Mesenteric fat pad (tissue), 1 donor: ENCODE measurements at places on chromosomes 16 and 17.

GRCh38 chr17:67260170-67260987 is 15.4 kb upstream of the HELZ start:
- peak; percentile 12 for DNase-seq

- DNase-seq = no peak
Observed at GRCh38 chr16:67518676-67519075, 10.0 kb upstream of the RIPOR1 start.

- DNase-seq = no peak
Observed at GRCh38 chr16:80125677-80126076, 415.1 kb upstream of the DYNLRB2 start.

- no peak for DNase-seq
Observed at GRCh38 chr16:1631230-1631629, 19.1 kb downstream of the CRAMP1 start.

DNA sequence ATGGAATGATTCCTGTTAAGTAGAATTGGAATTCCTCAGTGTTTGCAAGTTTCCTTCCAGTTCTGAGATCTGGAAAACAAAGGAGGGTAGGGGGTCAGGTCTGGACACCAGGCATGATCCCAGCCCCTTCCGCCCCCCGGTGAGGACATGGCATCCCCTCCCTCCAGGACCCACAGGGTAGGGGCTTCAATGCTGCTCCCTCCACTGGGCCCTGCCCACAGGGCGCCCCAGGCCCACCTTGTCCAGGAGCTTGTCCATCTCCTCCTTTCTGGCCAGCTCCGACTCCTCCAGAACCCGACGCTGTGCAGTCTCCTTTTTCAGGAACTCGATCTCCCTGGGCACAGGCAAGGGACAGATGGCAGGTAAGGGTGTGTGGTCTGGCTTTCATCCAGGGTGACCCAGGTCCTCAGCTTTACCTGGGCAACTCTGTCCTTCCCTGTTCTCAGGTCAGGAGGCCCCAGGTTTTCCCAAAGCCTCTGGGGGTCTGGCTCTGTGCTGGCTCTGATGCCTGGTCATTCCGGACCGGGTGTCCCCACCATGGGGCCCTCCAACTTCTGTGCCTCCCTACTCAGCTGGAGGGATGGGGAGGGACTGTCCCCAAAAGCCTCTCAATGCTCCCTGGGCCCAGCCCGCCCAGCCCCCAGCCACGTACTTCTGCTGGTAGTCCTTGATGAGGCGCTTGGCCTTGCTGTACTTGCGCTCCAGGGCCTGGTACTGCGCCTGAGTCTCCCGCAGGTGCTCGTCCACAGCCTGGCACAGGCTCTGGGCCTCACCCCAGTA is 5.5 kb upstream of the SAMD14 start:
- DNase-seq = no peak

DNA sequence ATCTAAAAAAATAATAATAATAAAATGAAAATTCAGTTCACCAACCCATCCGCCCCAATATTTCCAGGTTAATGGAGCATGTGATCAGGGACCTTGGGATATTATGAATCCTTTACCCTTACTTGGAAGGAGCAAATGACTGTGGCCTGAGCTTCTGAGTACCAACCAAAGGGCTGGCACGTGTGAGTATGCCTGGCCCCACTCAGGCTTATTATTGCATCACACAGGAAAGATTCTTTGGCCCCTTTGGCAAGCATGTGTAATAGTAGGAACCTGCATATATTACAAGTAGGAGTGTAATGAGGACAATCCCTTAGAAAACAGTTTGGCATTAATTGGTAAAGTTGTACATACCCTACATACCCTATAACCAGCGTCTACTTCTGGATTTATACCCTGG is 7.2 kb upstream of the C17orf78 start:
- DNase-seq = no peak

GRCh38 chr17:63780507-63780906 is 6.5 kb downstream of the DDX42 start:
- no peak for DNase-seq

- DNase-seq = no peak
Observed at GRCh38 chr17:70521821-70522256, 352.5 kb downstream of the KCNJ2 start.

DNA sequence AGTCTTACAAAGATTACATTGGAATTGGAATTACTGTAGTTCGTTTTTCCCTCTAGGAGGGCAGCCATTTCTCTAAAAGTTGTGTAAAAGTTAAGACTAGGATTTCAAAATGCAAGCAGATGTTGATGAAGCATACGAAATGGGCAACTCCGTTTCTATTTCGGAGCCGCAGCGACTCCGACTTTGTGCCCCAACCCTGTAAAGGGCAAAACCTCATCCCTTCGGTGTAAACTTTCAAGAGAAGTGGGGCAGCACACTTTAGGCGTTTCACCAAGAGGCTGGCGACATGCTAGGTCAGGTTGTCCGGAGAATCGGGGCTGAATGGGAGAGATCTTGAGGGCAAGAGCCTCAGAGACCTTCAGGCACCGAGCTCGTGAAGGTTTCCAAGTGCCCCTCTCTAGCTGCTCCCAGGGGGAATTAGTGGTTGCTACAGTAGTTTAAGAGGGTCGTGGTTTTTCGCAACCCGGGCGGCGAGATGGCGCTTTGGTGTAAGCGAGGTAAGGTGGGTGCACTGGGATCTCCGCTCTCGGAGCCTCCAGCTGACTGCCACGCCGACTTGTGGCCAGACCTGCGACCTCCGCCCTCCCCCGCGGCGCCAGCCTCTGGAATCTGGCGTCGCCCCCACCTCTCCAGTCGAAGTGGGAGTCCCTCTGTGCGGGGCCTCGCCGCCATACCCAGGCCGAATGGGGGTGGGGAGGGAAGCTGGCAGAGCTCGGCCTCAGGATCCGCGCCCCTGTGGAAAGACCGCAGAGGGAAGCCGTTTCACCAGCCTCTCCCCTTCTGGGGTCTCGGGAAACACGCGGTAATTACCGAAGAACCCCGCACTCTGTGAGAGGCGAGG is 1.0 kb upstream of the HEXIM2 start:
- DNase-seq = peak; percentile 91

GRCh38 chr16:89841275-89841674 is 13.0 kb downstream of the SPIRE2 start:
- DNase-seq = no peak

GRCh38 chr17:44906010-44906646 is 6.9 kb upstream of the EFTUD2 start:
- DNase-seq = peak; percentile 85

DNA sequence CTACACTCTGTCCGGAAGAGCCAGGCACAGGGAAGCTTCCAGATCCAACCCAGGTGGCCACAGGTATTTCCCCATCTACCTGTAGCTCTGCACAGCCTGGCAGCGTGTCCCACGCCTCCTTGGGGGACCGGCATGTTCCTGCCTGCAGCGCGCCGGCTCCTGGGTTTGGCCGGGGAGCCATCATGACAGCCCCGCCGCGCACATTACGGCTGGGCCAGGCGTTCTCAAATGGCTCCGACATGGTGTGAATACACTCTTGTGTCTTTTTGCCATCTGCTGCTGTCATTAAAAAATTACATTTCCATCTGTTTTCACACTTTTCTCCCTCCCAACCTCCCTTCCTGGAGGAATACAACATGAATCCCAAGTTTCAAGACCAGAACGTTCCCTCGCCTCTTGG is 8.0 kb upstream of the GINS2 start:
- no peak for DNase-seq

- no peak for DNase-seq
Observed at GRCh38 chr17:21592774-21593173, 99.5 kb upstream of the KCNJ18 start.

GRCh38 chr17:27612160-27612770 is 18.7 kb upstream of the LGALS9 start:
- DNase-seq = no peak

DNA sequence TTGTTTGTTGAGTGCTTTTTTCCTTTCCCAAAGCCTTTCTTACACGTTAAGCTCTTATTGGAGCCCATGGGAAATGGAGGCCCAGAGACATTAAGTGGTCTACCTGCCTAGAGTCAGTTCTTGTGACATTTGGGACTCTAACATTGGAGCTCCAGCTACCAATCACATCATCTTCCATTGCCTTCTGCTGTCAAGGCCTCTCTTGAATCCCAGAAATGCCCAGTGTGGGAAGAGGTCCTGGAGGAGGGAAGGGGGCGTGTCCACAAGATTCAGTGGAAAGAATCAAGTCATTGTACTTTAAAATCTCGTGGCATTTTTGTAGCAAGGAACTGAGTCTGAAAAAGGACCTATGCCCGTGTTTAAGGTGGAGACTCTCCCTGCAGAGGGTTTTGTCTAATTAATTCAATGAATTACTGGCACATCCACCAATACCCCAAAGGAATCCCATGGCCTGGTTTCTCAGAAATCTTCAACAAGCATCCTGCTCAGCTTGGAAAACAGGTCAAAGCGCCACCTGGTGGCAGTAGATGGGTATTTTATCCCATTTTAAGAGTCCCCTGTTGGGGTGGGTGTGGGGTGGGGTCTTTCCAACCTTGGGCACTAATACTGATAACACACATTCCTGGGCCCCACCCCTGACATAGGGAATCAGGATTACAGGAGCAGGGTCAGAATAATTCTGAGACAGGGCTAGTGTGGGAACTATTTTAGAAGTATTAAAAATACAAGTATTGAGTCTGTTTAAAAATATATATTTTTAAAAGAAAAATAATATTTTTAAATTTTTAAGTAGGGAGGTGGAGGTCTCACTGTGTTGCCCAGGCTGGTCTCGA is 24.6 kb downstream of the GPT2 start:
- DNase-seq = no peak

DNA sequence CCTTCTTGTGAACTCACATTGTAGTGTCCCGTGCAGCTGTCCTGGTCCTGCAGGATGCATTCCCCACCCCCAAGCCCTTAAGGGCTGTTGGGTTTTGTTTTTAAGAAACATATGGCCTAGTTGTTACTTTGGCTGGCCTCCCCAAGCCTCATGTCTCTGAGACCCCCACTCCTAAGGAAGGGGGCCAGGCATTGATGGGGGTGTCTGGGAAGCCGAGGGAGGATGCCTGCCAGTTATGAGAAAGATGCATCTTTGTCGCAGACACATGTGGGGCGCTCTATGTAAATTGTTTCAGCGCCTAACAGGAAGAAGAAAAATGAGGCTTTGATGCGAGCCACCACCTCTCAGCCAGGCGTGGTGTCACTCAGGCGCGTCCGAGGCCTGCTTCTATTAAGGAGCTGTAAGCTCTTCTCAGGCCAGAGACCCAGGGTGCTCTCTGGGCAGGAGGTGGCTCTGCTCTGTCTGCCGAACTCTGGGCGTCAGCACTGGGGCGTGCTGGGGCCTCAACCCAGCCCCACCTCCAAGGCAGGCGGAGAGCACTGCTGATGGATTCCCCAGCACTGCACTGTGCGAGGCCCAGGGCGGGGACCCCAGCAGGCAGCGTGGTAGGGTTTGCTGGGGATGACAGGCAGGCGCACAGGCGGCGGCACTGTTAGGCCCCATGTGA is 70.6 kb downstream of the SREBF1 start:
- no peak for DNase-seq

DNA sequence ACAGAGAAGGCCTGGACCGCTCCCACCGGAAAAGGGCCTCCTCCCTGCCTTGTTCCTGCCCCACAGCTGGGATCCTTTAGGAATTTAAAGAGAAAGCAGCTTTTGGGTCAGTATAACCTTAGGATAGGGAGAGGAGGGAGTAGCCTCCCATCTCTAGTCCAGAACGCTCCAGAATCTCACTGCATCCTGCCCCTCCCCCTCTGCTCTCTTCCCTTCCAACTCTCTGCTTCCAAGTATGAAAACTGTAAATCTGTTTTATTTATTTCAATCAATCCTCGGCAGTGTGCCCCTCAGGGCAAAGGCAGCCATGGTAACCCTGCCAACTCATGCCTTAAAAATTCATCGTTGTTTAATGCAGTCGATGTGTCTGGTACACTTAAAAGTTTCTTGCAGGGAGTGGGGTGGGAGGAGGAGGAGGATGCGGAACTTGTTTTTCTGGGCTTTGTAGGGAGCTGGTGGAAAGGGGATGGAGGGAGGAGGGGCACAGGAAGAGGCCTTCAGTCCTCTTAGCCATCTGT is 21.2 kb upstream of the MTSS2 start:
- DNase-seq = no peak

DNA sequence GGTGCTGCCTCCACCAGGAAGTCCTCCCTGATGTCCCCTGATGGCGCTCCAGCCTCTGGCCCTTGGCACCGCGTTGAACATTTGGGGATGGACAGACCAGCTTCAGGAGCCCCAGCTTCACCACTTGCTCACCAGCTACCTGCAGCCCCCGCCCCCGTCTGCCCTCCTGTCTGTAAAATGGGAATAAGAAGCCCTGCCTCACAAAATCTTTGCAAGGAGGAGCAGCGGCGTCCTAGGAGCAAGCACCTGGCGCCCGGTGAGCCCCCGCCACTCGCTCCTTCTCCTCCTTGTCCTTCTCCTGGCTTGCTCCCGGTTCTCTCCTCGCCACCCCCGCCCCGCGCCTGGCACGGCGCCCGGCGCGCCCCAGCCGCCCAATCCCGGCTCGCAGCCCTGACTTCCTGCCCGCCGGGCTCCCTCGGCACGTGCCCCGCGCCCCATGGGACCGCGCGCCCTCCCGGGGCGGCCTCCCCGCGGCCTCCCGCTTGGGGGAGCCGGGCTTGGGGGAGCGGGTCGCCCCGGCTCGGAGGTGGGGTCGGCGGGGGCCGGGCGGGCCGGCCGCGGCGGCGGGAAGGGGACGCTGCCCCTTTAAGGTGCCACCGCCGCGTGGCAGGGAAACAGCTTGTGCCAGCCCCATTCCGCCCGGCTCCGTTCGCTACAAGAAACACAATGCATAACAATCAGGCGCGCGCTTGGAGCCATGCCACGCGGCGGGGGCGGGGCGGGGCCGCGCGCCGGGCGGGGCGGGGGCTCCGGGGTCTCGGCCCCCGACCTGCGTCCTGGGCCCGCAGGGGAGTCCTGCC is 9.1 kb upstream of the PPP1R1B start:
- no peak for DNase-seq

DNA sequence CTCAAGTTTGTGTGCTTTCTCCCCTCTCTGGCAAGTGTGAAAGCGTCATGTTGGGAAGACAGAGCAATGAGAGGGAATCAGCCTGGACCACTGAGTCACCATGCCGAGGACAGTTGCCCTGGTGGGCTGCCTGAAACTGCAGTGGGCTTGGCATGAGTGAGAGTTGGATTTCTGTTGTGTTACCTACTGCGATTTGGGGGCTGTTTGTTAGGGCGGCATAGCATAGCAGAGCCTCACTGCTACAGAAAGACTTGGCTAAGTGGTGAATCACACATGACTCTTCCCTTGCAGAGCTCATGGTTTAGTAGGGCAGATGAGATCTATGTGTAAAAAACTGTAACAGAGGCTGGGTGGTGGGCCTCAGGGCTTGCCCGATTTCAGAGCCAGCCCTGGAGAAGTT is 324.6 kb downstream of the C16orf95 start:
- DNase-seq = no peak

GRCh38 chr16:4263504-4264436 is 9.1 kb downstream of the TFAP4 start:
- no peak for DNase-seq

GRCh38 chr17:31888124-31888523 is 13.4 kb downstream of the UTP6 start:
- peak; percentile 30 for DNase-seq
